ENCODE measurements at places on chromosomes 5 and 9.

DNA sequence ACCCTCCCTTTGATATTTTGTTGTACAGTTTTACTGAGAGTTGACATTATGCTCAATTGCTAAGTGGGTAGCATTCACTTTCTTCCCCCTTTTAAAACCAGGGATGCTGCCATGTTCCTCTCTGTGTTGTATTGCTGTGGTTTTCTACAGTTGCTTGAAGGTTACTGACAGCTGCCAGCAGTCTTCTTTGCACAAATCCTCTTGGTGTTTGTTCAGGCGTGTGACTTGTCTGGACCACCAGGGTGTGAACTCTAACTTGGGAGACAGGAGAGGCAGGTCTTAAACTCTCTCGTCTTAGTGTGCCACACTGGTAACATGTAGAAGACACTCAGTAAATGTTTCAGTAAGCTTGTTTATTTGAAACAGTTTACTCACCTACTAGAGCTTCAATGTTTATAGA lies 25.1 kb downstream of the SLC44A1 start:
- DNase-seq = no peak

- DNase-seq = no peak
Measured at GRCh38 chr9:71270554-71270953, 149.1 kb upstream of the TRPM3 start.

DNA sequence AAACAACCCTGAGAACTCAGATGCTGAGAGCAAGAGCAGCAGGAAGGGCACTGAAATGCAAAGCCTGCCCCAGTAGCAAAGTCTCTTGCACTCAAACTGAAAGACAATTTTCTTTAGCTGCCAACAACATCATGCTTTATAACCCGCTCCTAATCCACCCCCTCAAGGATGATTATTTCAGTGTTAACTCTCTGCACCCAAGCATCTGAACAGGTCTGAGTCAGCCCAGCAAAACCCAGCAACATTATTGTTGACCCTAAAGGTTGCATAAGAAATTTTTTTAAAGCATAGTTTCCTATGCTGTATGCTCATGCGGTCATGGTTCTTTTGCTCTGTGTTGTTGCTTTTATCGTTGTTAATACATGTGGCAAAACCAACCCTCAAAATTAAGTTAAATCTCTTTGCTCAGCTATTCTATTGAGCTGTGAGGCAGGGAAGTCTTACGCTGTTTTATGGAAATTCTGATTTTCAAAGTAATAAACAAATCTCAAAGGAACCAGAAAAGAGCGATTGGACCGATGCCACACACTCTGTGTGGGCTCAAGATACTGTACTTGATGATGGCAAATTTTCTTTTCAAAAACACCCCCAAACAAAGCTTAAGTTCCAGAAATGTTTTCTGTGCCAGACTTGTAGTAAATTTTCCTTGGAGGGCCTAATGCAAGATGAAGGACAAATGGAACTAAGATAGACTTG lies 440.6 kb upstream of the MPDZ start:
- DNase-seq = no peak

- no peak for DNase-seq
Measured at GRCh38 chr9:86340356-86341006, 13.7 kb downstream of the TUT7 start.

All from activated naive CD4-positive, alpha-beta T cell treated with anti-CD3 and anti-CD28 coated beads, Interleukin-2, amount 50 U/mL, for 16 hours (primary cell).